ENCODE measurements at places on chromosomes 7 and 10.

DNA sequence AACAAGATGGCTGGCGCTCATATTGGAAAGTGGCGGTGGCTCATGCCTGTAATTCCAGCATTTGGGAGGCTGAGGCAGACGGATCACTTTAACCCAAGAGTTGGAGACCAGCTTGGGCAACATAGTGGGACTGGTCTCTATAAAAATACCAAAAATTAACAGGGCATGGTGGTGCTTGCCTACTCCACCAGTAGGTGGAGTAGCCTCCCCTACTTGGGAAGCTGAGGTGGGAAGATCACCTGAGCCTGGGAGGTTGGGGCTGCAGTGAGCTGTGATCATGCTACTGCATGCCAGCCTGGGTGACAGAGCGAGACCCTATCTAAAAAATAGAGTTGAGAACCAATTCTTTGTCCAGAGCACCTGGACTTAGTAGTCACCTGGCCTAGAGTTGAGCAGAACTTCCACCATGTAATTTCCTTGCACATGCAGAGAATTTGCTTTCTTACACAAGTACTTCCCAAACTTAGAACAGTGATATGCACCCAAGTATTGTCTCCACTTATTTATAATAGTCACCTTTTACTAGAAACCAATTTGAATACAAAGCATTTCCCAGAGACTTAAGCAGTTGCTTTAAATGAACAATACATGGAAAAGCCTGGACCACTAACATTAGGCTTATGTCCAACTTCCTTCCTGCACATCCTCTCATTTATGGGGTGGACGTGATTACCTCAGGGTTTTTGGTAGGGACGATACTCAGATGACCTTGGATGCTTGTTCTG, 15.9 kb downstream of the LAMB4 start:
- DNase-seq = no peak

GRCh38 chr10:94210440-94211168, 152.1 kb downstream of the NOC3L start:
- no peak for DNase-seq

GRCh38 chr10:106360870-106361269, 803.6 kb downstream of the SORCS1 start:
- no peak for DNase-seq

DNA sequence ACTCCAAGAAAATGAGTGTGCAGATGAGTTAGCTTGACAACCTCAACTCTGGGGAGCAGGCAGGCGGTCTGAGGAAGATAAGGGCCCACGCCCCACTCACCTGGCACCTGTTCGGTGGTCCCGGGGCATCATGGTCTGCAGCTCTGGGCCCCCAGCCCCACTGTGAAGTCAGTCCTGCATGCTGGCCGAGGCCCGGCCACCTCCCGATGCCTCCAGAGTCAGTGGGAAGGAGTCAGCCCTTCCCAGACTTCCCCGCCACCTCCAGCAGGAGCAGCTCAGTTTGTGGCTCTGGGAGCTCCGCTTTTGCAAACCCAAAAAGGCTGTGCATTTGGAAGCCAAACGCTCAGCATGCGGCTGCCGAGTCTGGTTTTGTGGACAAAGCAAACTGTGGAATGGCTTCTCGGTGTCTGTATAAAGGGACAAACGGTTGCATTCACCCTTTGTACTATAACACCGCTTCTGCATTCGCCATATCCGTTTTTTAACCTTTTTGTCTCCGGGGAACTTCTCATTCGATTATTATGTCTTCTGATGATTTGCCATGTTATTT, 167.3 kb downstream of the CCDC3 start:
- no peak for DNase-seq

GRCh38 chr10:122703483-122704448, 4.1 kb upstream of the C10orf120 start:
- DNase-seq = peak; percentile 12

- DNase-seq = no peak
Observed at GRCh38 chr10:122974543-122975064, 5.6 kb upstream of the PSTK start.

DNA sequence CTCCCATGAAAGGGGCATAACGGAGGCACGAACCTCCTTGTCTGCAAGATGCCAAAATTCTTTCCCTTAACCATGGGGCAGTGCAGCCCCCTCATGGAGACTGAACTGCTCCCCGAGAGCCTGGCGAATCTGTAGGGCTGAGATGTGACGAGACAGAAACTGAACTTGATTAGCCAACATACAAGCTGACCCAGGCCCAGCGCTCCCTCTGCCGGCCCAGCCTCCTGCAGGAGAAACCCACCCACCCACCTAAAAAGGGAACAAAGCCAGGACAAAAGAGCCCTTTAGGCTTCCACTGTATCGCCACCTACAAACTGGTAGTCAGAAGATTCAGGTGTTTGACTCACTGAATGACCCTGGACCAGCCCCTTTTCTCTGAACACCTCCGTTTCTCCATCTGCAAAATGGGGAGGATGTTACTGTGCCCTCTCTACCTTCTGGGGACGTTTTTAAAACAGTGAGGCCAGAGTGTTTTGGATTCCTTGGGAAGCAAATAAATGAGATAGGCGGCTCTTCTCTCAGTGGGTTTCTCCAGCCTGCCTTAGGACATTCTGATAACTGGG, 58.4 kb downstream of the C10orf105 start:
- DNase-seq = no peak

GRCh38 chr7:77330169-77330882, 85.8 kb downstream of the GSAP start:
- no peak for DNase-seq

DNA sequence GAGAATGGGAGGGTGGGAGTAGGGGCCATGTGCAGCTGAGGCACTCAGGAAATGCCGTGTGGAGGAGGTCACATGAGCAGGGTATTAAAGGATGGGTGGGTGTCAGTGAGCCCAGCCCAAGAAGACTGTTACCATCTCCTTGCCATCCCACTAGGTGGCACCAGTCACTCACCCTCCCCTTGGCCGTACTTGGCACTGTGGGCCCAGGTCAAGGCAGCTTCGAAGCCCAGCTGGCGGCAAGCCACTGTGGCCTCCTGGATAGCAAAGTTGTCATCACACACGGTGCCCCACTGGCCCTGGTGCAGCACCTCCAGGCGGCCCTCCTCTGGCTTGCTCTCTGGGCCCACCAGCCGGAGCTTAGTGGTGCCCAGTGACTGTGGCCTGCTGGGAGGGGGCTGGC, 5.4 kb downstream of the LOXL4 start:
- DNase-seq = no peak

DNA sequence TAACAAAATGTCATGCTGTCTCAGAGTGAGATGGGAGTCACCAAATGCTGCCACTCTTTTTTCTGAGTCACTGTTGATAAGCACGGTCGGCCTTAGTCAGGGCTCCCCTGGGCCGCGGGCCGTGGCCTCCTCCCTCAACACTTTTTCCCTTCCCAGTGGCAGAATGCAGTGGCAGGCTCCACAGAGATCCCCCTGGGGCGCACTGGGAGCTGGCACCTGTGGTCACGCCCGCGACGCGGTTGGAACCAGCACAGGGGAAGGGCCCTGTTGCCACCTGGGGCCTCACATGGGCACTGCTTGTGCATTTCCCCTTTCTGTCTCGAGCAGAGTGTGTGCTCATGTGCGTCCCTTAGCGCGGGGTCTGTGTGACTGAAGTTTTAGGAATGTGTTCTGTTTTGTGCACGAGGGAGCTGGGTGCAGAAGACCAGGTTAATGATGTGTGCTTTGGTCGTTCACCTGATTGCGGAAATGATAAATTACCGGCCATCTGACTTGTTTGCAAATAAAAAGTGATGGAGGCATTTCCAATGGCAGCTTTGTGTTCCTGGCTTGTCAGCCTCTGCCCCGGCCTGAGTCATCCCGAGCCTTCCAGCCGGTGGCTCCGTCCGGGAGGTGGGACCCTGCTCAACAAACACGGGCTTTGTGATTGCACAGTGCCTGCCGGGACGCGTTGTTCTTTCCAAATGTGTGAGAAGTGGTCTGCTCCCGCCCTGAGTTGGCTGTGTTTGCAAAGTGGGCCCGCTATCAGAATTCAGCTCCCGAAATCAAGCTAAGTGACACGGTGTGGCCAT, 100.7 kb downstream of the NKX6-2 start:
- no peak for DNase-seq
